ENCODE measurements at places on chromosomes 1 and 21.

- no peak for DNase-seq
Measured at GRCh38 chr21:41703857-41704501, 62.9 kb downstream of the RIPK4 start.

- DNase-seq, result no peak
Measured at GRCh38 chr1:28411656-28412055, 42.1 kb downstream of the PHACTR4 start.

GRCh38 chr1:95701450-95702173 lies 467.6 kb downstream of the RWDD3 start:
- DNase-seq, result no peak

- DNase-seq, result no peak
Measured at GRCh38 chr1:2411801-2412394, 466 bp downstream of the PEX10 start.

- no peak for DNase-seq
Measured at GRCh38 chr21:31294691-31295090, 49.4 kb downstream of the TIAM1 start.

DNA sequence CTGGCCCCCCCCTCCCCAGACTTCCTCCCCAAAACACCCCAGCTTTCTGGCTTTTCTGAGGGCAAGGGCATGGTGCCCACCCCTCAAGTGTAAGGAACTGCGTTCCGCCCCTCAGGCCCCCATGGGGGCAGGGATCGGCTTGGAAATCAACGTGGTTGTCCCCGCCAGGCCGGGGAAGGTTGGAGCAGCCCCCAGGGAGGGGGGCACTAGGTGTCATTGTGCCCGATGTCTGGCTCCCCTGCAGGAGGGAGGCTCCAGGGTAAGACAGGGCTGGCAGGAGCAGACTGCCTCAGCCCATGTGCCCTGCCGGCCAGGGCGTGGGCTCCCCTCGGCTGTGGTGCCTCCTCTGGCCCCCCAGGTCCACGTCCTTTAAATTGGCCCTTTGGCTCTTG lies 7.4 kb upstream of the TFAP2E start:
- no peak for DNase-seq

DNA sequence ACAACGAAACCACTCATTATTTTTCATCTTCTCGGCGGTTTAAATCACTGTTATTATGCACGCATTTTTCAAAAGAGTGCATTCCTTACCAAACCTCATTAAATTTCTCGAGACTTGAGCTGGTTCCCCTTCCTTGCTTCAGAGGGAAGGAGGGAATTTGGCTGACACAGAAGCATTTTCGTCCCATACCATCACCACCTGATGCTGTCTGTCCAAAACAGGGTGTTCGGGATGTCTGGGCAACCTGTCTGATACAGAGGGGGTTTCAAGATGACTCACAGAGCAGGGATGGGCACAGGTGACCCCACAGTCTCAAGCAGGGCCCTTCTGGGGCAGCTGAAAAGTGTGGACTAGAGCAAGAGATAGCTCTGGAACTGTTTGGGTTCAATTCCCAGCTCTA lies 12.3 kb upstream of the RCC2 start:
- no peak for DNase-seq

- no peak for DNase-seq
Measured at GRCh38 chr1:56434025-56434424, 145.3 kb downstream of the PLPP3 start.

DNA sequence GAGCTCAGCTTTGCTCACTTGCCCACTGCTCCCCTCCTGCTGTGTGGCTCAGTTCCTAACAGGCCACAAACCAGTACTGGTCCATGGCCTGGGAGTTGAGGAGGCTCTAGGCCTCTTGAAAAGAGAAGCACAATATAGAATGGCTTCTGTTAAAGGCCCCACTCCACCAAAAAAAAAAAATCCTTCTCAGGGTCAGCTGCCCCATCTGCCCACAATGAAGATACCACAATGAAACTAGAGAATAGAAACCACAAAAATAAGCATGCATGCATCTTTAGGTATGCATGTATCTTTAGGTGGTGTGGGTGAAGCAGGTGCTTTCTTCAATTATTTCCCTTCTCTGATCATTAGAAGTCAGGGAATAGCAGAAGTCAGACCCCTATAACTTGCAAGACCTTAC lies 620.4 kb upstream of the BEND5 start:
- DNase-seq, result no peak

- no peak for DNase-seq
Measured at GRCh38 chr1:111444031-111444430, 5.0 kb downstream of the WDR77 start.

GRCh38 chr21:46121286-46122221 lies 23.6 kb downstream of the COL6A2 start:
- no peak for DNase-seq

DNA sequence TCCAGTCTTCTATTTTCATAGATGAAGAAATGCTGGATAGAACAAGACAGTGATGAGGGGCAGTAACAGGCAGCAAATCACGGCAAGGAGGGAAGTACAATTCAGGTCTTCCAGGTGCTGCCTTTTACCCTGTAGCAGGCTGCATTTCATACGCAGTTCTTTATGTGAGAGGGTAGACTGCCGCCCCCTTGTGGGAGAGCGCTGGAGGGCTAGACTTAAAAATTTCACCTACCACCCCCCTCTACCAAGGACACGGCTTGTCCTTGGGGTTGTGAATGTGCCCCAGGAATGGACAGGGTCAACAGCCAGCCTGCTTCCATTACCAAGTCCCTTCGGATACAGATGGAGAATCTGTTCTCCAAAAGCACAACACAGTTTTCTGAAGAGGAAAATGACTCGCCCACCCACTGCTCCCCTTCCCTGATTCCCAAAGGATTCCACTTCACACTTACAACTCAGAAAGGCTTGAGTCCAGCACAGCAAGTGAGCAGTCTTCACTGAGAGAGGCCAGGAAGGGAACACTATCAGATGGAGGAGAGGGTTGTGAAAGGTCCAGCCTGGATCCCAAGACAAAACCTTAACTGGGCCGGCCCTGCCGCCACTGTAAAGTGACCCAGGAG lies 7.4 kb downstream of the WDR77 start:
- peak; percentile 40 for DNase-seq

- no peak for DNase-seq
Measured at GRCh38 chr1:7679159-7679872, 91.8 kb upstream of the VAMP3 start.

GRCh38 chr21:36994501-36995158 lies 11.9 kb upstream of the RIPPLY3 start:
- DNase-seq, result peak; percentile 28

DNA sequence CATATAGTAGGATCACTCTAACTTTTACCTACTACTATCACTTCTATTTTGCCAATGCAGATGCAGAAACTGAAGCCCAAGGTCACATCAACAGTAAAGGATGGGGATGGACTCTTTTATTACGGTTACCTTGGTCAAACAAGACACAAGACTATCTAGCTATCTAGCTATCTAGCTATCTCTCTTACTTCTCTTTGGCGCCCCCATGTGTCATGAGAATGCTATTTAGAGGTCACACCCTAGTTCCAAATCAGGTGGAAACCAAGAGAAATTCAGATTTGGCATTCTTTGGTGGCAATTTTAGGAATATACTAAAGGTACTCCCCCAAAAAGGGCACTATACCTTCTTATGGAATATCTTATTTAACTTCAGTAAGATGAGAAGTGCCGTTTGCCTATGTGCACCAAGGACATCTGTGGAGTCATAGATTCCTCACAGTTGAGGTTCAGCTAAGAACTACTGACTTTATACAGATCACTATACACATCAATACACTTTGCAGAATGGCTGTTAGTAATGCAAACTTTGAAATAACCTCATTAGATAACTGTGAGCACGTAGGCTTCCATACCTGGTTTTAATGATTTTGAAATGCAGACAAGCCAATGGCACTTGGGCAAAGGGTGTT lies 6.7 kb downstream of the ZNF648 start:
- DNase-seq, result no peak

DNA sequence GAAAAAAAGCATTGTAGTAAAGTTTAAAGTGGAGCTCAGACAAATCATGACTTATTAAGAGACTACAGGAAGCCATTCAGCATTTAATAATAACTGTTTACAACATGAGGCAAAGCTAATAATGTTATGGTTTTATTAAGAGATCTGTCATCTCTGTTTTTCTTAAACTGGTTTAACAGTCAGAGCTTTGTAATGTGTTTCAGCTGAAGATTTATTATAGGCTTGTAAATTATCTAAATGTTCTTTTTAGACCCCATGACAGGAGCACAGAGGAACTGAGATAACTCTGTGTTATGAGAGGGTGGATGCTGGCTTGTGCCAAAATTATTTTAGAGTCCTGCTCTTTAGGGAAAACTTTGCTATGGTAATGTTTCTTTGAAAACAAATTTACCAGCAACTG lies 38.0 kb upstream of the RWDD3 start:
- DNase-seq, result no peak

- no peak for DNase-seq
Measured at GRCh38 chr1:97331165-97331564, 589.7 kb downstream of the DPYD start.

DNA sequence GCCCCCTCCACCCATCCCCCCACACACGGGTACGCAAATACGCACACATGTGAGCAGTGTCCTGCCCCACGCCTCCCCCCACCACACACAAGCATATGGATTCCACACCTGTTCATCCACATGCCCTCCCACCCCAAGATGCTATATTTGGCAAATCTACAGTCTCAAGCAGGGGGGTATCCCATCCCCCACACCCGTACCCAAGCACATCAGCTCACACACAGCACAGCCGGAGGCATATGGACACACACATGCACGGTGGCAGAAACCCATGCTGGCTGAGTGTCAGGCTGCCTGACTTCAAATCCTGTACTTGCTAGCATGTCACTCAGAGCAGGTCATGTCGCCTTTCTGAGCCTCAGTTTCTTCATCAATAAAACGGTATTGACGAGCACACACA lies 10.6 kb downstream of the COL16A1 start:
- DNase-seq, result no peak

GRCh38 chr1:1208713-1209433 lies 2.5 kb upstream of the TNFRSF18 start:
- no peak for DNase-seq

GRCh38 chr1:40625076-40625475 lies 40.4 kb downstream of the RIMS3 start:
- peak; percentile 28 for DNase-seq

GRCh38 chr1:186404454-186405051 lies 28.9 kb downstream of the ODR4 start:
- peak; percentile 92 for DNase-seq

GRCh38 chr1:181406989-181407388 lies 76.3 kb upstream of the CACNA1E start:
- DNase-seq, result no peak

GRCh38 chr1:61983236-61983635 lies 211.4 kb upstream of the L1TD1 start:
- DNase-seq, result no peak

DNA sequence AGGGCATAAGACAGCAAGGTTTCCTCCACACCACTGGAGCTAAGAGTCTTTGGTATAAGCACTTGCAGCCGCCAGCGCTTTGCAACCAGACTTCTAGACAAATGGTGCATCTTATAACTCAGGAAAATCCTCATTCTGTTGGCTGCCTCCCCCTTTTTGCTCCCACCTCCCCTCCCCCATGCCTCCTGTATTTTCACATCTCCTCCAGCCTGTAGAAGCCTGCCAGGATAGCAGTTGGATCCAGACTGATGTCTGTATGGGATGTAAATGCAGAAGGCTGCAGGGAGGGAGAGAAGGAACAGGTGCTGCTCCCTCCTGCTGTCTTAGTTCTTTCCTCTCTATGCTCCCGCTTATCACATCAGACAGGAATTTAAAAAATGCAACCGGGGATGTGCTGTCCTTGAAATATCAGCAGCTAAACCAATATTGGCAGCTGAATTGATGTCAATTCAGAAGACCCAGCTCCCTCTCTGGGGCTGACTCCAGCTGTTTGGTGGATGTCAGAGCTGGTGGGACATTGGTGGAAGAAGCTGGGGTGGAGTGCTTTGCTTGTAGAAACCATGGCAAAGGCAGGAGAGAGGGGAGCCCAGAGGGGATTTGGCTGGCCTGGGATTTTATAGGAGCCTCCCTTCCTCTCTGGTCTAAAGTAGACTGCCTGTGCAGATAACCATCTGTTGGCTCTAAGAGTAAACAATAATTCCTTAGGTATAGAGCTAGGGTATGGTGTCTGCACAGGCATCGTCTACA lies 53.5 kb downstream of the NFASC start:
- no peak for DNase-seq

GRCh38 chr1:87902830-87903229 lies 574.1 kb downstream of the LMO4 start:
- peak; percentile 74 for DNase-seq

GRCh38 chr1:203871114-203871880 lies 9.9 kb downstream of the SNRPE start:
- DNase-seq, result peak; percentile 89

GRCh38 chr1:155062702-155063411 lies 683 bp upstream of the EFNA4 start:
- peak; percentile 40 for DNase-seq

DNA sequence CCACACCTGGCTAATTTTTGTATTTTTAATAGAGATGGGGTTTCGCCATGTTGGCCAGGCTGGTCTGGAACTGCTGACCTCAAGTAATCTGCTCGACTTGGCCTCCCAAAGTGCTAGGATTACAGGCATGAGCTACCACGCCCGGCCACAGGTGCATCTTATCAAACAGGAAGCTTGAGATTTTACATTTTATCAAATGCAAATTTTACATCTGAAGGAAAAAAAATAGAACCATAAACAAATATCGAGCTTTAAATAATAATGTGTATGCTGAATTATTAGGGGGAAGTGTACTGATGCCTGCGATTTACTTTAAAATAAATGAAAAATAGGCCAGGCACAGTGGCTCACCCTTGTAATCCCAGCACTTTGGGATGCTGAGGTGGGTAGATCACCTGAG lies 16.6 kb upstream of the BRWD1 start:
- DNase-seq, result no peak

GRCh38 chr1:156075162-156075561 lies 7.1 kb downstream of the MEX3A start:
- DNase-seq, result no peak

- peak; percentile 35 for DNase-seq
Measured at GRCh38 chr21:26041431-26042180, 129.0 kb downstream of the APP start.

GRCh38 chr21:26846036-26846931 lies 1.1 kb upstream of the ADAMTS1 start:
- peak; percentile 82 for DNase-seq

DNA sequence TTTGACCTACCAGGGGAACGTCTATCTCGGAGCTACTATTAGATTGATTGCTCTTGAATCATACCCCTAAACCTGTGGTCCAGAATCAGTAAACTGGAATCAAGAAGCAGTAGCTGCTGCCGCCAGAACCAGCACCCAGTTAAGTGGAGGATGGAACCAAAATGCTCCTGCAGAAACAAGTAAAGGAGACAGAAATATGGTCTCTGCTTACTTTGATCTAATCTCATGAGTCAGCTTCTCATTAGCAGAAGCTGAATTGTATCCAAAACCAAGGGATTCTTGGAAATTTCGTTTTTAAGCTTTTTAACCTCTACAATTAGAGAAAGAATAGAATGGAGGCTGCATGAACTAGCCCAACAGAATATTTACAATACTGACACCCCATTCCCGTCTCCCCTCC lies 42.6 kb upstream of the PIGV start:
- no peak for DNase-seq

- no peak for DNase-seq
Measured at GRCh38 chr21:42007356-42007940, 2.7 kb downstream of the ZBTB21 start.

- DNase-seq, result no peak
Measured at GRCh38 chr21:36386031-36386642, 945 bp downstream of the CHAF1B start.
